ENCODE measurements at places on chromosomes 3 and 15.

GRCh38 chr3:179181021-179181472 is 32.9 kb downstream of the PIK3CA start:
- DNase-seq, result no peak

- no peak for DNase-seq
Observed at GRCh38 chr3:42101048-42101447, 9.9 kb downstream of the TRAK1 start.

DNA sequence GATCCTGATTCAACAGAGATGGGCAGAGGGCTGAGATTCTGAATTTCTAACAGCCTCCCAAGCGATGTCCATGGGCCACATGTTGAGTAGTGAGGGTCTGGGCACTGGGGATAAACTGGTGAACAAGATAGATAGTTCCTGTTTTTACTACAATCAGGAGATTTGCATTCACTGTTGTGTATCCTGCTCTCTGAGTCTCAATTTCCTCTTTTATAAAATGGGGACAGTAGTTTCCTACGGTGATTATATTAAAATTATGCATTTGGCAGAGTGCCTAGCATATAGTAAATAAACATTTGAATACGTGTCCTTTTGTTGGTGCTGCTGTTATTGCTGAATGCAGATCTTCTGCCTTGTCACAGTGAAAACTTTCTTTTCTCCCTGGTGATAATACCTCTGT is 102.5 kb downstream of the MYH15 start:
- peak; percentile 67 for DNase-seq

DNA sequence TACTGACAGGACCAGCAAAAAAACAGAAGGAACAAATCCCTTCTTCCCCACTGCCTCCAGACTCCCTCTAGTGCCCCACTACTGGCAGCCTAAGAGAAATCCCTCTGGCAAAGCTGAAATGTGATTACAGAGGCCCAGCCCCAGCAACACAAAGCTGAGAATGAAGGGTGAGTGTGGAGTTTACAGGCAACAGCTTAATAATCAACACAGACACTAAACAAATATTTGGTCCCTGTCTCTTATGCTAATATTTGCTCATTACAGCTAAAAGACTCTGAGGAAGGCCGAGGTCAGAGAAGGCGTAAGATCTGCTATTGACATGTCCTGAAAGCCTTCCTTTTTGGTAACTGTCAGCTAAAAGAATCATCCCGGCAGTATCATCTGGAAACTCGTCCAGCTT is 308.5 kb upstream of the RASGRP1 start:
- DNase-seq, result no peak

DNA sequence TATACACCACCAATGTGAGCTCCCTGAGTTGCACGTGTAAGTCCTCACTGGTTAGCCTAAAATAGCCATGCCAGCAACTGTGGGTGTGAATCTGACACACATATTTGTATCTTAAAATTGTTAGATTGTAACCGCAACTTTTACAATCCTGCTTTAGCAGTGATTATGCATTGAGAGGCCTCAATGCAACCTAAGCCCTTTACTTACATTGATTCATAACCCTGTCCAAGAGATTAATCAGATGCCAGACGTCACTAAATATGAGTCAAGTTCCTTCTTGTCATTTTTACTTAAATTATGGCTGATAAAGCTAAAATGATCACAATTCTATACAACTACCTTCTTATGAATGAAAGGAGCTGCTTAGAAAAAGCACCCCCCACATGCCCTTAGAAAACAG is 46.9 kb downstream of the IL17RD start:
- no peak for DNase-seq

DNA sequence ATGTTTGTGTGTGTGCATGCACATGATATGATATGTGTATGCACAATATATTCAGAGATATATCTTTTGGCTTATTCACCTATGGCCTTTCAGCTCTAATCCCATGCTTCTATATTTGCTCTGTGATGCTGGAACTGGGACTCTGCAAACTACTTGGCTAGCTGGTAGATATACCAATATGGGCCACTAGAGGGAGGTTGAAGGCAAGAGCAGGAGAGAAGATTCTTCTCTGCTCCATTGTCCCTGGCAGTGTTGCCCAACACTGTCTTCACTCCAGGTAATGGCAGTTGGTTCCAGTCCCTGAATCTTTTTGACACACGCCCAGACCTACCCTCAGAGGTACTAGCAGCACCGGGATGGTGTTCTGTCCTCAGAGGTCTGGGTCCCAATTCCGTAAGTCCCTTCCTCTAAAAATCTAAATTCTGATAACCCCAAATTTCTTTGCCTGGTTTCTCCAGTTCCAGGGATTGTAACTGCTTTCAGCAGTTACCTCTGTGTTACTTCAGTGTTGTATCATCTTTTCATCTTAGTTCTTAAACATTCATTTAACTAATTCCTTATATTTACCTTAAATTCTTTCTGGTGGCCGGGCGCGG is 44.7 kb downstream of the GTPBP8 start:
- peak; percentile 69 for DNase-seq

DNA sequence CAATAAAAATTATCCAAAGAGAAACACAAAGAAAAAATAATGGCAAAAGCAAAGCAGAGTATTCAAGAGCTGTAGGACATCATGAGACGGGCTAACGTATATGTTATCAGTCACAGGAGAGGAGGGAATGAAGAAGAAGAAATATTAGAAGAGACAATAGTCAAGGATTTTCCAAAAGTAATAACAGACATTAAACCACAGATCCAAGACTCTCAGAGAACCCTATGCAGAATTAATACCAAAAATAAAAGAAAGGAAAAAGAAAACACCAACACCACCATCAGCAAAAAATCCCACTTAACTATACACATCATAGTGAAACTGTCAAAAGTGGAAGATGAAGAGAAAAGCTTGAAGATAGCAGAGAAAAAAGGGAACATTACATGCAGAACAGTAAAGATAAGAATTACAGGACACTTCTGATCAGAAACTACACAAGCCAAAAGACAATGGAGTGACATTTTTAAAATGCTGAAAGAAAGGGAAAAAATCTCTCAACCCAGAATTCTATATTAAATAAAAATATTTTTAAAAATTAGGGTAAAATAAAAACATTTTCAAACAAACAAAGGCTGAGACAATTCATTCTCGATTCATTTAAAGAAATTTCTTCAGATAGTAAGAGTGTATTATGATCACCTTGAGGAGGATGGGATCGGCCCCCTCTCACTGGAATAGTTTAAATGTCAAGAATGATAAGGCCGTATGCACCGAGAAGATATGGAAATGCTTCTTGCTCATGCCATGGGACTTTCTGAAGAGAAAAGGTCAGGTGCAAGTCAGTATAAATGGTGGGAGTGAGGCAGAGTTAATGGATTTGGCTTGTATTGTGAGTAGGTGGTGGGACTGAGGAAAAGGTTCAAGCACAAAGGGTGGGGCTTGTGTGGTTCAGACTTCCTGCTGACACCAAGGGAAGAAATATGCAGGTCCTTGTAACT is 28.5 kb downstream of the TM2D3 start:
- no peak for DNase-seq

- DNase-seq, result no peak
Observed at GRCh38 chr15:80228959-80229610, 22.9 kb downstream of the CTXND1 start.

DNA sequence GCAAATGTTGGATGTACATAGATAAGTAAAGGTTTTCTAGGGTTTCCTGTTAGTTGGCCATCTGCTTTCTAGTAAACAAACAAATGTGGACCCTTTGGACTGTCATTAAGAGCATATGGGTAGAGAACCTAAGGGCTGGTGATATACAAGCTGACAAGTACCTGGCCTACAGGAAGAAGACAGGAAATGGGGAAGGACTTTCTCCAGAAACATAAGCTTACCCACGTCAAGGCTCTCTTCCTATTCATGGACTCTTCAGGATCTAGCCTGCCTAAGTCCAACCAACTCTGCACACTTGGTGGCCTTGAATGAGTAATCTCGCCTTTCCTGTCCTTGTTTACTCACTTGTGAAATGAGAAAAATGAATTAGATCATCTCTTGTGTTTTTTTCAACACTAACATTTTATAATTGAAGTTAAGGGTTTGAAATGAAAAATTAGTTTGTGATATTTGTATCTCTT is 22.2 kb upstream of the GOLIM4 start:
- no peak for DNase-seq

GRCh38 chr3:126704494-126705214 is 614 bp downstream of the CHCHD6 start:
- DNase-seq, result no peak

GRCh38 chr3:5292512-5292911 is 105.0 kb downstream of the EDEM1 start:
- DNase-seq, result no peak

GRCh38 chr3:4814904-4815574 is 164.2 kb upstream of the BHLHE40 start:
- DNase-seq, result no peak

- no peak for DNase-seq
Observed at GRCh38 chr3:140530603-140531002, 147.3 kb upstream of the TRIM42 start.

DNA sequence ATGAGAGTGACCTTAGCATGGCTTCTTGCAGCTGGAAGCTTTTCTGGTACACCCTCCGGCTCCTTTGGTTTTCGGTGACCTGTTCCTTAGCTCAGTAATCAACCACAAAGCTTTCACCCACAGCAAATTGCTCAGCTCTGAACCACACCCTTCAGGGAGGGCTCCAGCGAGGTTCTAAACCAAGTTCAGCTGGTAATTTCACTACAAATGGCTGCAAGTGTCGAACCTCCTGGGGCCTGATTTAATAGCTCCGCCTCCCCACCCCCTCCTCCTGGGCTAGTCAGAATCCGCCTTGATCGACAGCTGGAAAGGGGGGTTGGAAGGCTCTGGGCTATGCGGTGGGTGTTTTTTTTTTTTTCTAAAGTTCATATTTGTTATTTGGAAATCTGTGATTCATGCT is 150.9 kb upstream of the MCTP2 start:
- DNase-seq, result no peak

- DNase-seq, result no peak
Observed at GRCh38 chr3:171095063-171095462, 68.5 kb upstream of the SLC2A2 start.

GRCh38 chr3:1294586-1294985 is 201.8 kb downstream of the CNTN6 start:
- DNase-seq, result no peak

DNA sequence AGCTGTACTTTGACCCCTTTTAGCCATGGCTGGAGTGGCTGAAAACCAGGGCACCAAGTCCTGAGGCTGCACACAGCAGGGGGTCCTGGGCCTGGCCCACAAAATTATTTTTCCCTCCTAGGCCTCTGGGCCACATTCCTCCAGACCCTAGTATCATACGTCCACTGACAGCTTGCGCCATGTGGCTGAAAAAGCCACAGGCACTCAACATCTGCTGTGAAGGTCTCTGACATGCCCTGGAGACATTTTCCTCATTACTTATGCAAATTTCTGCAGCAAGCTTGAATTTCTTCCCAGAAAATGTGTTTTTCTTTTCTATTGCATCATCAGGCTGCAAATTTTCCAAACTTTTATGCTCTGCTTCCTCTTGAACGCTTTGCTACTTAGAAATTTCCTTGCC is 239.0 kb downstream of the SQOR start:
- no peak for DNase-seq
